ENCODE measurements at places on chromosomes 11 and 22.

GRCh38 chr11:3971756-3972404, 116.4 kb downstream of the STIM1 start:
- DNase-seq = no peak

DNA sequence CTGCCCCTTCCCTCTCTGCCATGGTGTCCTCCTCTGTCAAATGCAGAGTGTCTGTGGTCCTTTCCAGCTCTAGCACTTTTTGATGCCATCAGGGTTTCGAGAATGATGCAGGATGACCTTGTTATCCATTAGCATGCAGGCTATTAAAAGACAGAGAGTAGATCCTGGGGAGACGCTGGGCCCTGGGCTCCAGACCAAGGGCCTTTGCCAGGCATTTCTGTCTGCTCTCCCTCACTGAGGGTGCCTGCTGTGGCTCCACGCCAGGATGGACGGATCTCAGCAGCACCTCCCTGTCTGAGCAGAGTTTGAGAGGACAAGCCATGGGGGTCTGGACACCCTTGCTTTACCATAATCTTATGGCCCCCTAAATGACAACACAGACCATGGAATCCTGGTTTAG, 110.8 kb upstream of the CD82 start:
- DNase-seq = no peak

- no peak for DNase-seq
Observed at GRCh38 chr11:3123761-3124733, 41.1 kb downstream of the OSBPL5 start.

DNA sequence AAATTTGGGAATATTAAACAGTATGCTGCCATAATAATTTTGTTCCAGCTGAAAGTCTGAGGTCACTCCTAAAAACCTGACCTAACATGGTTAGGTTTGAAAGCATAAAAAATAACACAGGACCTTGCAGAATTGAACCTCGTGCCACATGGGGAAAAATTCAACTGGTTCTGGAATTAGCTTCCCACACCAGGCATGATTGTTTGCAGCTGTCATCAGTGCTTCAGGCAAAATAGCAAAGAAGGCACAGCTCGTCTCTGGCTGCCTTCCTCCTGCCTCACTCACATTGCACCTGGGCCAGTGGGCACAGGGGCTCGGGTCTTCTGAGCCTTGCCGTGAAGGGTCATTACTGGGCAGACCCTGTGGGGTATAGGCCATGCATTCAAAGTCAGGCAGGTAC, 153.8 kb upstream of the ARHGAP20 start:
- no peak for DNase-seq

GRCh38 chr11:43923406-43924111, 18.9 kb upstream of the C11orf96 start:
- no peak for DNase-seq

DNA sequence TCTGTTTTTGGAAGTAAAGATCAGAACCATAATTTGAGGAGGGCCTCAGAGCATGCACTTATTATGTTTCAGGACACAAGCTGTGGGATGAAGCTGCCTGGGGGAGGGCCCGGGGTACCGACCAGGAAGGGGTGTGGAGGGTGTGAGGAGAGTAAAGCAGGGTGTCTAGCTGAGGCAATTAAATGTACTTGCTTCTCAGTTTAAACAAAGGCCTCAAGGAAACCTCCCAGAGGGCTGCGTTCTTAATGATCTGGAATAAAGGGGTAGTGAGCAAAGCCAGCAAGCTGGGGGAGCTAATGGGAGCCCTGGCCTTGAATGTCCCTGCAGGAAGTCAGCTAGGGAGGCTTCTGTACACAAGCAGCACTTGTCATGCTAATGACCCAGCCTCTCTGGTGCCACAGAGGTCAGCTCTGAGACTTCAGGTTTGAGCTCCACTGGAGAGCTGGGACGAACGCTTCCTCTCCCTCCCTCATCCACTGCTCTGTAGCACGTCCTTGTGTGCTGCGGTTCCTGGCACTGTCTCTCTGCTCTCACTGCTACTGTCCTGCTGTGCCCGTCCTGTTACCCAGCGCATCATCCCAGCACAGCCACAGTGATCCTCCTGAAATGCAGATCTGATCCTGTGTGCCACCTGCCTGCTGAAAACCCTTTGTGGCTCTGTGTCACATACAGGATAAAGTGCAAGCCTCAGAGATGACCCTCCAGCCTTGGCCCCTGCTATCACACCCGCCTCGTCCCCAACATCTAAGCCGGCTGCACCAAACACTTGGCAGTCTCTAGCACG, 159.7 kb downstream of the DBX1 start:
- DNase-seq = no peak

GRCh38 chr11:121711939-121712338, 259.2 kb upstream of the SORL1-AS1 start:
- no peak for DNase-seq

- no peak for DNase-seq
Observed at GRCh38 chr22:50305393-50305922, 2.0 kb downstream of the PLXNB2 start.

DNA sequence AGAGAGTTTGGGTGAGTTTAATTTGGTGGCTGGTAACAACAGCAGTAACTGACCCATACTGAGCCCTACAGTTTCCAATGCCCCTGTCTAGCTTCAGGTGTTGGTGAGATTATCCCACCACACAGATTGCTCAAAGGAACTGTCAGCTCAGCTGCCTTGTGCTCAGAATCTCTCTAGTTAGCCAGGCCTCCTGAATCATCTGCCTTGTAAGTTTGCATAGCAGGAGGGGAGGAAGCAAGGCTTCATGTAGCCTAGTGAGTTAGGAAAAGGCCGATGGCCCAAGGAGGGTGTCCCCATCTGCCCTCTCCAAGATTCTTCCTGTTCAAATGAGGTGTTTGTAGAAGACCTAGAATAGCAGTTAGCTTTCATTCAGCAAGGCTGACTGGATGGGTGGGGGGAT, 74.3 kb downstream of the MICAL2 start:
- no peak for DNase-seq

DNA sequence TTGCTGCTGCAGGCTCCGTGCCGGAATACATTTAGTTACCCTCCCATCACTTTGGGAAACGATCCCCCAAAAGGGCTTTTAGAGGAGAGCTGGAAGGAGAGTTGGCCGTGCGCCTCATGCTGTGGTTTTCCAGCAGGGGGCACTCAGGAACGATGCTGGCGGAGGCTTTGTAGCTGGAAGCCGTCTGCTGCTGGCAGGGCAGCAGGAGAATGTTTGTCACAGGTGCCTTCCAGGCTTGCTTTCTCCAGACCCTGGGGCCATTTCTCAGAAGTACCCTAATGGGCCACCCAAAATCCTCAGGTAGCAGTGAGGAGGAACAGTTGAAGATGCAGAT, 30.0 kb upstream of the CABP7 start:
- no peak for DNase-seq

Measured in esophagus squamous epithelium (tissue), 5 donors.